ENCODE measurements at places on chromosomes 6 and 20.

GRCh38 chr20:829551-829950 is 4.0 kb upstream of the FAM110A start:
- DNase-seq = no peak

DNA sequence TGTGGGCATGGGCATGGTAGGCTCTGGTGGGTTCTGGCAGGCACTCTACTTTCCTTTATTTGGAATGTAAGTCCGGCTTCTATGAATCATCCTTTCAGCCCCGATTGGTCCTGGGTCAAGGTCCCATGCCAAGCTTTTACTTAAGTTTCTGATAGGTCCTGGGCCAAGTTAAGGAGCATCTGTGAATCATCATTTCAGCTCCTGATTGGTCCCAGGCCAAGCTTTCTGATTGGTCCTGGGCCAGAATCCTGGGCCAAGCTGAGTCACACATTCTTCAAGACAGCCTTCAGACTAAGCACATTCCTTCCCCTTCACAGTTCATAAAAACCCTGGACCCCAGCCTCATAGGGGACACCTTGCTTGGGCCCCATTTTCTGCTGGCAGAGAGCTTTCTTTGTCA is 231.0 kb upstream of the EYS start:
- DNase-seq = no peak

DNA sequence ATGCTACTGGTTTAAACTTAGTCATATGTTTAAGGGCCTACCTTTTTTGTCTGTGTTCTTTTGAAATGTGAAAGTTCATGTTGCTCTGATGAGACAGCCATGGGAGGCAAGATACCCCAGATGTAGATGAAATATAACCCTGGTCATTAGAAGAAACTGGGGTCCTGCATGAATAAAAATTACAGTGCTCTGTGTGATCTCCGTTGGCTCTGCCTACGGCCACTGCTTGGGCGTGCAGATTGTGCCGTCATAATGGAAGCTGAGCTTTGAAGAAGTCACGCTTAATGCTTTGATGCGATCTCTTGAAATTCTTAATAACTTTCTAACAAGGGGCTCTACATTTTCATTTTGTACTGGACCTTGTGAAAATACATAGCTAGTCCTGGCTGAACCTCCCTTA is at the start of gene TAAR2:
TAAR2 (minus strand) TSS at position 101 of the 400 bp plus-strand sequence; CDS start at position 101, 0 bp downstream.
- no peak for DNase-seq

- no peak for DNase-seq
Observed at GRCh38 chr20:54103762-54104600, 33.6 kb upstream of the BCAS1 start.

DNA sequence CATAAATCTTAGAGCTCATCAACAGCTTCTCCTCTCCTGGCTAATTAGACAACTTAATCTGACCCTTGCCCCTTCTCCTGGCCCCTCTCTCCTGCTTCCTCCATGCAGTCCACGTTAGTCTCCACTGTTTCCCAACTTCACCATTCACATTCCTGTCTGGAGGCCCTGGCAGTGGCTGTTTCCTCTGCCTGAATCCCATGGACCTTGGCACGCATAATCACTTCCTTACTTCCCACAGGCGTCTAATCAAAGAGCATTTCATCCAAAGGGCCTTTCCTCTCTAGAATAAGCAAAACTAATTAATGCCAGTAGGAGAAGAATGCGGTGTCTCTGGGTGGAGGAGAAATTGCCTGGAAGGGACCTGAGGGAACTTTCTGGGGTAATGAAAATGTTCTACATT is 16.4 kb upstream of the XRN2 start:
- DNase-seq = no peak

DNA sequence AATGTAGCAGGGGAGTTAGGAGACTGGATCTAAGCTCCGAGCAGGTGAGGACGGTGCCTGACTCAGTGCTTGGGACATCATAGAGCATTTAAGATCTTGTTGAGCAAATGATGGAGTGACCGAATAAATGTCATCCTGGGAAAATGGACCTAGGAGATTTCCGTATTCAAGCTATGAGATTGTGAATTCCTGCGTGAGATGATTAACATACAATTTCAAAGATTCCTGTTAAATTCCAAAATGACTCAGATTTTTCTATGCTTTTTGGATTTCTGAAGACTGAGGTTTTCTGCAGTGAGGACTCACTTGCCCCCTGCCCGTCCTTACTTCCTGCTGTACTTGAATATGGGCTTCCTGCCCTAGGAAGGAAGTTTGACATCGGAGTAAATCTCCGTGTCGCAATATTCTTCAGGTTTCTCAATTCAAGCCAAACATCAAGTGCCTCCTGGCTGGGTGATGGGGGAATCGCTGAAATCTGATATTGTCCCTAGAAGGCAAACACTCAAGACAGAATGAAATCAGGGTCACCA is 5.2 kb downstream of the SYTL3 start:
- DNase-seq = no peak

GRCh38 chr20:44026647-44027342 is 112.1 kb downstream of the TOX2 start:
- DNase-seq = no peak

Measured in activated T-cell treated with anti-CD3 and anti-CD28 coated beads for 48 hours (primary cell).